Stimulated activated memory B cell treated with anti-CD40 and anti-IgM and Interleukin-4, amounts not matched to agents 10 μg/mL and 1 μg/mL and 100 μg/mL, for 72 hours (primary cell): ENCODE measurements at places on chromosomes 4 and X.

DNA sequence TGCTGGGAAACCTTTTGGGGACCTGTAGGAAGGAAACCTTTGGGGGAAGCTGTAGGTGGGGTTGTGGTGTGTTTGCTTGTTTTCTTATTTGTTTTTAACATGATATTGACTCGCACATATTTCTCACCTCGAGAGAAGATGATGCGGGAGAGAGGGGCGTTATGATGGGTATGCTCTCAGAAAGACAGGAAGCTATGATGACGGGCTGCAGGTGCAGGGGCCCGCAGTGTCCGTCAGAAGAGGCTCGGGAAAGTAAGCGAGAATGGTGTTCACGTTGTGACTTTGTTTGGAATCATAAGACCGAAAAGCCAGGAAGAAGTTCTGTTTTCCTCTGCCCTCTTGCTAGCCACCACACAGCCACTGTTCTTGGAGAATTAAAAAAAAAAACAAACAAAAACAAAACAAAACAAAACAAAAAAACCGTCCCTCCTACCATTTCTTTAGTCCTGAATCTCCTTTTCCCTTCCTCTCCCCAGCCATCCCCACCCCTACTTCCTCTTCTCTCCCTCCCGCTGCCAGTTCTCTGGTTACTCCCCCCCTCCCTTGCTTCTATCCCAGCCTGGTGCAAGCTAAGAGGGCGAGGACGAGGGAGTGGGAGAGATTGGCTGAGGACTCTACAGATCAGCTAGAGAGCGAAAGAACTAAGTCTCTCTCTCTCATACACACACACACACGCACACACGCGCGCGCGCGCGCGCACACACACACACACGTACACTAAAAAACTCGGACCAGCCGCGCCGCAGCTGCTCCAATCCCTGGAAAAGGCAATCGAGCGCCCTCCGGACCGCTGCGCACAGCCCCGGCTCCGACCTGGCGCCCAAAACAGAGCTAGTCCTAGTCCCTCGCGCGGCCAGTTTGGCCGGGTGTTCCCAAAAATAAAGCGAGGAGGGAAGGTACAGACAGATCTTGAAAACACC lies at the start of gene BMP3:
TSS of gene BMP3 (plus strand) at position 648 of the 920 bp plus-strand sequence. CDS start 577 bp downstream, outside the sequence.
- no peak within 1 kb of the TSS for H3K27ac ChIP-seq
- H3K27me3 ChIP-seq = peaks cover 65% of the 10 kb centered on the region
- H3K4me1 ChIP-seq = peaks cover 21% of the 10 kb centered on the region
- no peaks in the 10 kb centered on the region for H3K36me3 ChIP-seq
- peak; percentile 54 for ATAC-seq

DNA sequence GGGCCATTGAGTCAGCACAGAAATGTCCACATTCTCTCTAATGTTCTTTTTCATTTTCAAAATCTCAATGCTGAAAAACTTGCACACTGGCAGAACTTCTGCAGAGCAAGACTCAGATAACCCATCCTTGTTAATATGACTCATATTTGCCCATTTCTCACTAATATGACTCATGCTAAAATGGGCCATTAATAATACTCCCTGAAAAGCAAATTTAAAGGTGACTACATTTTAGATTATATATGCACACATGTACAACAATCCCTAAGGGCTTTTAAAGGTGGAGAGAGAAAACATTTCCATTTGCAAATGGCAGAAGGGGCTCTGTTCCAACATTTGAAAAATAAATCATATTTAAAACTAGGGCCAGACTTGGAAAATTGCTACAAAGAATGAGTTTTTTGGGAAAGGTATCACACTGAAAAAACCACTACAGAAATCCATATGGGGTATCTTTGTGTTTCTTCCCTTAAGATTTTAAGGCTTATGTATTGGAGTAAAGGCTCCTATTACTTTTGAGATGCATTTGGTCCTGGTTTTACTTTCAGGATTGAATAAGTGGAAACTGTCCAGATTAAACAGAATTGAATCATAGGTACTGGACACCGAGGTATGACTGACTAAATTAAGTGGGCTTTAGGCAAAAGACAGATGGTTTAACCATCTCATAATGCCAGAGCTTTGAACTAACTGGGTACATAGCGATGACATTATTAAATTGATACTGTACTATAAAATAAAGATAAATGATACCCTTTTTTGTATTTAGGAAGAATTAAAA lies 30.0 kb downstream of the TLR2 start:
- no peaks in the 10 kb centered on the region for H3K27me3 ChIP-seq
- H3K4me1 ChIP-seq = no peaks in the 10 kb centered on the region
- ATAC-seq = no peak
- H3K36me3 ChIP-seq = no peaks in the 10 kb centered on the region
- H3K4me3 ChIP-seq = no peak overlapping the region

DNA sequence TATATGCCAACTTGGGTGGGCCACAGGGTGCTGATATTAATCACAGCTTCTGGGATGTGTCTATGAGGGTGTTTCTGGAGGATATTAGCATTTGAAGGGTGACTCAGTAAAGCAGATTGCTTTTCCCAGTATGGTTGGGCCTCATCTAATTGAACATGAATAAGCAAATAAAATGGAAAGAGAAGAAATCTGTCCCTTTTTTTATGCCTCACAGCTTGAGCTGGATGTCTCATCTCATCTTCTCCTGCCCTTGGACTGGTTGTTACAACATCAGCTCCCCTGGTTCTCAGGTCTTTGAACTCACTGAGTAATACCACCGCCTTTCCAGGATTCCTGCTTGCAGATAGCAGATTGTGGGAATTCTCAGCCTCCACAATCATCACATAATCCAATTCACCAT lies 1149.2 kb downstream of the PCDH18 start:
- no peak overlapping the region for H3K4me3 ChIP-seq
- no peak for ATAC-seq
- no peak overlapping the region for H3K27ac ChIP-seq
- no peaks in the 10 kb centered on the region for H3K36me3 ChIP-seq

- H3K4me3 ChIP-seq = no peak overlapping the region
- H3K4me1 ChIP-seq = peaks cover 72% of the 10 kb centered on the region
- no peak for ATAC-seq
- no peaks in the 10 kb centered on the region for H3K27me3 ChIP-seq
- H3K36me3 ChIP-seq = peaks cover 30% of the 10 kb centered on the region
- no peak overlapping the region for H3K27ac ChIP-seq
Measured at GRCh38 chr4:102524691-102525090, 23.5 kb downstream of the NFKB1 start.

GRCh38 chrX:130083656-130084382 lies 26.5 kb downstream of the ELF4 start:
- H3K27ac ChIP-seq = peak overlapping the region; percentile 96
- H3K4me3 ChIP-seq = peak overlapping the region; percentile 79
- peaks cover 75% of the 10 kb centered on the region for H3K4me1 ChIP-seq
- H3K36me3 ChIP-seq = peaks cover 5% of the 10 kb centered on the region

DNA sequence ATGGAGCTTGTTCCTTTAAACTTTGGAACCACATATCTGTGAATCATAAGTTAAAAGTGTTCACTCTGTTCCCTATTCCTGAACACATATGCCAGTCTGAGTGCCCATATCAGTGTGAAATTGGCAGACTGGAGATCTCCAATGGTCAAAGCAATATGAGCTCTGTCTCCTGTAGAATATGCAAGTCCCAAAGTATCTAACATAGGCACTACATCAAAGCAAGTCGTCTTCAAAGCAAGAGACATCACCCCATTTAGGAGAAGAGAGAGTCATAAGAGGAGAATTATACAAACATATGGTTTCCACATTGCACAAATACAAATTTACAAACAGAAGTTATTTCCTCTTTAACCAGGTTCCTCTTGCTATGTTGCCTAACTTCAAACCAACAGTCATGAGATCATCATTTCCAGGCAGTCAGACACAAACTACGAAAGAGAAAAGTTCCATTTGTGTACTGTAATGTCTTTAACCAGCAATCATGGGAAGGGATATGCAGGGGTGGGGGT lies 9.9 kb upstream of the GK start:
- no peak overlapping the region for H3K27ac ChIP-seq
- H3K36me3 ChIP-seq = no peaks in the 10 kb centered on the region
- H3K4me3 ChIP-seq = no peak overlapping the region

DNA sequence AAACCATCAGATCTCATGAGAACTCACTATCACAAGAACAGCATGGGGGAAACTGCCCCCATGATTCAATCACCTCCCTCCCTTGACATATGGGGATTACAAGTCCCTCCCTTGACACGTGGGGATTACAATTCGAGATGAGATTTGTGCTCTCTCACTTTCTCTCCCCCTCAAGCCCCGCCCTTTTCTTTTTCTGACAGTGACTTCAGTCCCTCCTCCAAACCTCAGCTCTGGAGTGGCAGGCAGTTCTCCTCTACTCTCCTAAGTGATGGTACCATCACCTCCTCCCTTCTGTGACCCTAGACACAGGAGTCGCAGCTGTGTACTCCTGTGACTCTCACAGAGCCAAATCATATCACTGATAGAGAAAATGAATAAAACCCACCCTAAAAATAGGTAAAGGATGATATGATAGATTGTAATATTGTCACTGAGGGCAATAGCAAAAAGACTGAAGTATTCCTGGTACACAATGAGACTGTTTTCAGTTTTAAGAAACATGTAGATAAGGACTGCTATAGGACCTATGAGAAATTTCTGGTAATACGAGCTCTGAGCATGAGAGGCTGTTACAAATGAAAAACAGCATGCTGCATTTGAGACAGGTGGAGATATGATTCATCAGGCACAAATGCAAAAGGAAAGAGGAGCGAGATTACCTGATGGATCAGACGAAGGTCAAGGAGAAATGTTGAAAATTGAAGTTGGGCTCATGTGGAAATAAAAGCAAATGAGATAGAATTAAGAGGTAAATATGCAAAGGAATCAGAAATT lies 101.2 kb upstream of the CBLL2 start:
- H3K27me3 ChIP-seq = no peaks in the 10 kb centered on the region
- H3K4me3 ChIP-seq = no peak overlapping the region
- no peaks in the 10 kb centered on the region for H3K36me3 ChIP-seq

- no peaks in the 10 kb centered on the region for H3K27me3 ChIP-seq
- H3K4me1 ChIP-seq = no peaks in the 10 kb centered on the region
- H3K4me3 ChIP-seq = no peak overlapping the region
- no peak for ATAC-seq
- no peaks in the 10 kb centered on the region for H3K36me3 ChIP-seq
- no peak overlapping the region for H3K27ac ChIP-seq
Measured at GRCh38 chr4:186981161-186981560, 257.5 kb upstream of the FAT1 start.

- H3K27me3 ChIP-seq = no peaks in the 10 kb centered on the region
- no peak for ATAC-seq
- H3K4me1 ChIP-seq = no peaks in the 10 kb centered on the region
- H3K27ac ChIP-seq = peak overlapping the region; percentile 51
- H3K36me3 ChIP-seq = no peaks in the 10 kb centered on the region
Measured at GRCh38 chr4:138236037-138236436, 6.1 kb downstream of the SLC7A11 start.

DNA sequence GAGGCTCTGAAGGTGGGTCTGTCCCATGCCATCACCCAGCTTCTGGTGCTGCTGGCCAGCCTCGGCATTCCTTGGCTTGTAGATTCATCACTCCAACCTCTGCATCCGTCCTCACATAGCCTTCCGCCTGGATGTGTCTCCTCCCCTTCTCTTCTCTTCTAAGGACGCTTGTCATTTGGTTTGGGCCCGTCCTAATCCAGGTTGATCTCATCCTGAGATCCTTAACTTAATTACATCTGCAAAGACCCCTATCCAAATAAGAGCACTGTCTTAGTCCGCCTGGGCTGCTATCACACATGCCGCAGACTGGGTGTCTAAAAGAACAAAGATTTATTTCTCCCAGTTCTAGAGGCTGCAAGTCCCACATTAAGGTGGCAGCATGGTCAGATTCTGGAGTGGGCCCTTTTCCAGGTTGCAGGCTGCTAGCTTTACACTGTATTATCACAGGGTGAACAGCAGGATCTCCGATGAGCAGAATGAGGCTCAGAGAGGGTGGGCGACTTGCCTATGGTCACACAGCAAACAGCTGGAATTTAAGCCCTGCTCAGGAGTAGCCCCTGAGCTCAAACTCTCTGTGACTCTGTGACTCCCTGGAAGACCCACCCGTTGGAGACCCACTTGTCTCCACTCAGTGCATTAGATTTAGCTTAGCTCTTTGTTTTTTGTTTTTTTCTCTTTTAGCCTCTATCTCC lies 113.1 kb downstream of the STK32B start:
- H3K4me1 ChIP-seq = no peaks in the 10 kb centered on the region
- no peaks in the 10 kb centered on the region for H3K27me3 ChIP-seq
- no peaks in the 10 kb centered on the region for H3K36me3 ChIP-seq
- ATAC-seq = no peak

- H3K27ac ChIP-seq = no peak overlapping the region
- no peak overlapping the region for H3K4me3 ChIP-seq
- ATAC-seq = no peak
- H3K27me3 ChIP-seq = peaks cover 18% of the 10 kb centered on the region
- peaks cover 14% of the 10 kb centered on the region for H3K36me3 ChIP-seq
Measured at GRCh38 chr4:100882661-100883060, 364.8 kb upstream of the EMCN start.

DNA sequence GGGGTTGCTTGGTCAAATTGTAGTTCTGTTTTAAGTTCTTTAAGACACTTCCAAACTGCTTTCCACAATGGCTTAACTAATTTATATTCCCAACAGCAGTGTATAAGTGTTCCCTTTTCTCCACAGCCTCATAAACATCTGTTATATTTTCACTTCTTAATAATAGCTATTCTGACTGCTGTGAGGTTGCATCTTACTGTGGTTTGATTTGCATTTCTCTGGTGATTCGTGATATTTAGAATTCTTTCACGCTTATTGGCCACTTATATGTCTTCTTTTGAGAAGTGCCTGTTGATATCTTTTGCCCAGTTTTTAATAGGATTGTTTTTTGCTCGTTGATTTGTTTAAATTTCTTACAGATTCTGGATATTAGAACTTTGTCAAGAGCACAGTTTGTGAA lies 278.6 kb upstream of the ITM2A start:
- H3K4me3 ChIP-seq = no peak overlapping the region
- no peaks in the 10 kb centered on the region for H3K36me3 ChIP-seq
- H3K27ac ChIP-seq = no peak overlapping the region
- H3K4me1 ChIP-seq = no peaks in the 10 kb centered on the region
- H3K27me3 ChIP-seq = no peaks in the 10 kb centered on the region

GRCh38 chr4:29734343-29735213 lies 985.6 kb upstream of the PCDH7 start:
- H3K27me3 ChIP-seq = no peaks in the 10 kb centered on the region
- H3K27ac ChIP-seq = no peak overlapping the region
- no peaks in the 10 kb centered on the region for H3K36me3 ChIP-seq
- no peak for ATAC-seq
- H3K4me1 ChIP-seq = no peaks in the 10 kb centered on the region

- H3K4me1 ChIP-seq = peaks cover 24% of the 10 kb centered on the region
- no peaks in the 10 kb centered on the region for H3K27me3 ChIP-seq
- no peaks in the 10 kb centered on the region for H3K36me3 ChIP-seq
- no peak overlapping the region for H3K27ac ChIP-seq
- H3K4me3 ChIP-seq = no peak overlapping the region
Measured at GRCh38 chr4:152374153-152374552, 161.7 kb downstream of the FBXW7 start.
